ENCODE measurements at places on chromosomes 5 and 9. TPM values are rescaled to one million over a fixed set of nuclear protein-coding genes. Genes with fewer than 3 reads are reported as not detected.

The ADCY2 gene
- 18.6 TPM for total RNA-seq

The PRUNE2 gene
- total RNA-seq = 4.5 TPM

The TMOD1 gene
- total RNA-seq = 0.88 TPM

The SLC6A18 gene
- total RNA-seq = not detected

The PLCXD3 gene
- total RNA-seq = 2.9 TPM

The PCDHGB1 gene
- 2.4 TPM for total RNA-seq

The SLC26A2 gene
- 7.4 TPM for total RNA-seq

The HTR4 gene
- total RNA-seq = not detected

The MYOT gene
- 0.21 TPM for total RNA-seq

The ZNG1A gene
- 64.7 TPM for total RNA-seq

The IL3 gene
- total RNA-seq = not detected

The INSL4 gene
- total RNA-seq = 0.08 TPM

The ADAMTS12 gene
- 2.5 TPM for total RNA-seq

The CD274 gene
- 1.00 TPM for total RNA-seq

The ZNF622 gene
- total RNA-seq = 59.5 TPM

The DDX4 gene
- total RNA-seq = 1.1 TPM

The LECT2 gene
- not detected for total RNA-seq

The TLX3 gene
- not detected for total RNA-seq

Measured in motor neuron (in vitro differentiated cells).